ENCODE measurements at places on chromosomes 1 and 21.

- no peak for DNase-seq
Observed at GRCh38 chr1:149931212-149931790, 3.7 kb upstream of the SF3B4 start.

DNA sequence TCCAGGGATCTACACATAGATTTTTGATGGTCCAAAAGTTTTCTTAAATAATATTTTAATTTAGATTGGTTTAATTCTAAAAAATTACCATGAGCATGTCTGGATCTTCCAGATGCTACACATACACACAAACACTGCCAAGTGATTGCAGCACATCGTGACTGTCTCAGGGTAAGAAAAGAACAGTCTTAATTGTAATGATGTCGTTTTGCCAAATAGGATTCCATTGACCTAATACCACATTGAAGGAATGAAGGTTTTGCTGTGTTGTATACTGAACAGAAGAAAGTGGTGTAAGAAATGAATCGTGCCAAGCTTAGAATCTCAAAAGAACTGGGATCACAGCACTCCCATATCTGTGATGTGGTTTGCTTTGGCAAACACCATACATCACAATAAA lies 633.3 kb upstream of the CAMK1G start:
- no peak for DNase-seq

DNA sequence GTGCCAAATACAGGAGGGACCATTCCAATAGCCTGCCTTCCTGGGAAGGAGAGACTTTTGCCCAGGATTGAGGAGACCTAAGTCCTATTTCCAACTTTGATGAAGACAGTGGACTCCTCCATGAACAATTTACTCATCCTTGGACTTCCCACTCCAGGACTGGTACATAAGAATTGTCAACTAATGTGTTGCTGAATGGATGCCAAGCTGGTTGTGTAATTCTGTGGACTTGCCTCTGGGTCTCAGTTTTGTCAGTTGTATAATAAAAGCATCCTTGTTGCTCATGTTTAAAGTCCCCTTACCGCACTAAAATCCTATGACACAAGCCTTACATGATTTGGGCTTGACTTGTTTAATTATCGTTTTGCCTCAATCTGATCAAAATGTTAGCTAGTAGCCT lies 13.2 kb upstream of the ZP4 start:
- DNase-seq = no peak

DNA sequence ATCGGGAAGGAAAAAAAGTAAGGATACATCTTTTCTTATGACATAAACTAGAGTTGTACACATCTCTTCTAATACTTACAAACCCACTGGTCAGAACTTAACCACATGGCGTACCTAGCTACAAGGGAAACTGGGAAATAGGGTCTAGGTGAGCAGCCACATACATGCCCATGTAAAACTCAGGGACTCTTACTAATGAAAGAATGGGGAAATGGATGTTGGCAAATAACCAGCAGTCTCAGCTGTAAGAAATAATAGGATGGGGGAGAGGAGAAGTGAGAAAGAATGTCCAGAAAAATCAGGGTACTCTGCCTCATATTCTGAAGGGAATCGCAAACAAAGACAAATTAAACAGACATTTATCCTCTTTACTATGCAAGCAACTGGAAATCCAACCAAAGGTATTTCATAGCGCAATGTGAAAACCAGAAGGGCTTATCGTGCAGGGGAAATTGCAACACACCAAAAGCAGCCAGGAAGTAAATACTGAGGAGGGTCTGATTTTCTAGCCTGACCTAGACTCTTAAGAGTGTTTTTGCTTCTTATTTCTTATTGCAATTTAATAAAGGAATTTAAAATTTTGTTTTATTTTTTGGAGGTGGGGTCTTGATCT lies 17.5 kb downstream of the GTF2B start:
- no peak for DNase-seq

GRCh38 chr1:18009478-18009961 lies 98.1 kb upstream of the IGSF21 start:
- no peak for DNase-seq

DNA sequence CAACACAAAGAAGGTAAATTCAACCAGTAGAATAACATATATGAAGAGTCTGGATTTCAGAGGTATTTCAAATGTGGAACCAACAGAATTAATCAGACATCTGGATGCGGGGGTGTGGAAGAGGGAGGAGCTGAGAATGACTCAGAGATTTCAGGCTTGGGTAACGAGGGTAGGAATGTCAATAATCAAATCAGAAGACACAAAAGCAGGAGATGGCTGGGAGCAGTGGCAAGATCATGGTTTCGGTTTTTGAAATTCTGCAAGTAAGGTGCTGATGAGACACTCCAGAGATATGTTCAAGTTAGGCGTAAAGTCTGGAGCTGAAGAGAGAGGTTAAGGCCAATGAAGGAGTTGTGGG lies 64.0 kb downstream of the PLPPR5 start:
- DNase-seq = no peak

GRCh38 chr1:225875044-225875815 lies 7.0 kb downstream of the TMEM63A start:
- no peak for DNase-seq

DNA sequence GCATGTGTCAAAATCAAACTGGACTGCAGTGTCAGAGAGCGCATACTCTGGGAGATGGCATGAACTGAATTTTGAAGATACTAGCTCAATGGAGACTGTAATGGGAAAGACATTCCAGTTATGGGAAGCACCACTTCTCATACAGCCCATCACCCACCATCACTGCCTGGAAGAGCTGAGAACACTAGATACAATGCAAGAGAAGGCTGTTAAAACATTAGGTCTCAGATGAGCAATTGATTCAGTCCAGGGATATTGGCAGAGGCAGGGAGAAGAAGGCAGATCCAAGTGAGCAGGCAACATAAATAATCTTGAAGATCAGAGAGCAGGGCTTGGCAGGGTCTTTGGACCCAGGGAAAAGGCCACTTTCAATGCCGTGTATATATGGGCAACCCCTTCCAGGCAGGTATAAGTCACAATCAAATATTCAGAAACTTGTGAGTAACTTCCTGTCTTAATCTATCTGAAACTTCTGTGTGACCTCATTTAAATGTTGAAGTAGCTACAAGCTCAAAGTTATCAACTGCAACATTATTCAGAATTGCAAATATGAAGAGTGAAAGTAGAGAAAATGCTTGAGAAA lies 290.3 kb upstream of the SGIP1 start:
- DNase-seq = no peak

- no peak for DNase-seq
Observed at GRCh38 chr1:110559157-110559556, 40.2 kb upstream of the KCNA10 start.

GRCh38 chr21:40165773-40166070 lies 298.5 kb downstream of the PCP4 start:
- DNase-seq = no peak

GRCh38 chr1:183293241-183293640 lies 107.2 kb downstream of the LAMC2 start:
- no peak for DNase-seq

- DNase-seq = no peak
Observed at GRCh38 chr1:29675481-29676263, 439.4 kb downstream of the PTPRU start.

DNA sequence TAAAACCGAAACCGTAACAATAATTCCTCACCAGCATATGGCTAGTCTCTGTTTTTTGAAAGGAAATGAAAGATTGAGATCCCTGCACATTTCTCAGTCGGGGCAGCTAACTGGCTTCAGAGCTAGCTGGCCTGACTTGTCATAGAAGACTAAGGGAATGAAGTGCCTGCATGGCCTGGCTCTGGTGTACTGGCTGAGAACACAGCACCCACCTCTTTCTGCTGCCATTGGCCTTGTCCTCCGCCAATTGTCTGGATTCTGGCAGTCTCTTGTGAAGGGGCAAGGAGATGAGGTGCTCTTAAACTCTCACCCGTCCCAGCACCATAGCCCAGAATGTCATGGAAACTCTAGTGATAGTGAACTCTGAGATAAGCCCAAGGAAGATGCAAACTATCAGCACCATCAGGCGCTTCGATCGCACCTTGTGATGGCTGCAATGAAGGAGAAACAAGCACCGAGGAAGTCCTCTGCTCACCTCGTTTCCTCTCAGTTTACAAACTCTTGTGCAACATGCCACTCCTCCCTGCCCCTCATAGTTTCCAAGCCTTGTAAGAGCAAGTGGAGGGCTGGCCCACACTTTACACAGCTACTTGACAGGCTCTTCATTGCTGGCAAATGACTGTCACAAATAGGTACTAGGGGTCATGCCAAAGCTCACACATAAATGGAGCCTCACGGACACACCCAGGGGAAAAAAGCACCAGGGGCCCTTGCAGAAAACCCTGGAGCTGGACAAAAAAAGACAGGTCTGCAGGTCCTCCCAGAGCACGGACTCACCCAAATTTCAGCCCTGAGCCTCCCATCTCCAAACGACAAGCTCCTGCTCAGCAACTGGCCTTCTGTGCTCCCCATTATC lies 16.4 kb downstream of the INPP5B start:
- no peak for DNase-seq

GRCh38 chr1:111448918-111449702 lies at the start of the genes ATP5PB and WDR77:
Gene ATP5PB, plus strand, starts transcription at chr1:111449464. Its CDS starts 78 bp downstream, at chr1:111449542.
Gene WDR77, minus strand, starts transcription at chr1:111449256. Its CDS starts 87 bp downstream, at chr1:111449169.
- peak; percentile 99 for DNase-seq

GRCh38 chr1:246492611-246493245 lies 14.4 kb downstream of the SMYD3 start:
- peak; percentile 80 for DNase-seq

DNA sequence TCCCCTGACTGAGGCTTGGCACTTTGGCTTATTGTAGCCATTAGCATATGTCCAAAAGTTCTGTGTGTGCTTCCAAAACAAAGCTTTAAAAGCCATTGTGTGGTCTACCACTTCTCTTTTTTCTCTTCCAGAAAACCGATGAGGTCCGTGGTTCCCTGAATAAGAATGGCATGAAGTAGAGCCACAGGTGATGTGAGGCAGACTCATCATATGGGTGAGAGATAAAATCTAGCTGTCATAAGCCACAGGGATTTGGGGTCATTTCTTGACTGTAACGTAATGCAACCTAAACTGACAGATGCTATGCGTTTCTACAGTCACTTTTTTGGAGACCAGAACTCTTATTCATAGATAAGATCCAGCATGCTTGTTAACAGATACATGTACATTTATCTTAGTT lies 7.0 kb upstream of the GREM2 start:
- DNase-seq = no peak

DNA sequence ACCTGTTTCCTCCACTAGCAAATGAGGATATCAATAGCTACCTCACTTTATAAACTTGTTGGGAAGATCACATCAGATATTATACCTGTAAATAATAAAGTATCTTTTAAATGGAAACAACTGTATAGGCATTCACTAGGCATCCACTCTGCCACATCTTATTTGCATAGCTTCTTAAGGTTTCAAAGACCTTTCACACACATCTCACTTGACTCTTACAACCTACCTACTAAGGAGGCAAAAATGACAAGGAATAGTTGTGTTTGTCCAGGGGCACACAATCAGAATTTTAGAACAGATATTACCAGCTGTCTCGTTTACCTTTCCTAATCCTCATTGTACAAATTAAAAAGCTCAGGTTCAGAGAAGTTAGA lies 51.5 kb downstream of the VANGL2 start:
- no peak for DNase-seq

GRCh38 chr1:183609313-183609712 lies 19.1 kb upstream of the NCF2 start:
- peak; percentile 75 for DNase-seq

DNA sequence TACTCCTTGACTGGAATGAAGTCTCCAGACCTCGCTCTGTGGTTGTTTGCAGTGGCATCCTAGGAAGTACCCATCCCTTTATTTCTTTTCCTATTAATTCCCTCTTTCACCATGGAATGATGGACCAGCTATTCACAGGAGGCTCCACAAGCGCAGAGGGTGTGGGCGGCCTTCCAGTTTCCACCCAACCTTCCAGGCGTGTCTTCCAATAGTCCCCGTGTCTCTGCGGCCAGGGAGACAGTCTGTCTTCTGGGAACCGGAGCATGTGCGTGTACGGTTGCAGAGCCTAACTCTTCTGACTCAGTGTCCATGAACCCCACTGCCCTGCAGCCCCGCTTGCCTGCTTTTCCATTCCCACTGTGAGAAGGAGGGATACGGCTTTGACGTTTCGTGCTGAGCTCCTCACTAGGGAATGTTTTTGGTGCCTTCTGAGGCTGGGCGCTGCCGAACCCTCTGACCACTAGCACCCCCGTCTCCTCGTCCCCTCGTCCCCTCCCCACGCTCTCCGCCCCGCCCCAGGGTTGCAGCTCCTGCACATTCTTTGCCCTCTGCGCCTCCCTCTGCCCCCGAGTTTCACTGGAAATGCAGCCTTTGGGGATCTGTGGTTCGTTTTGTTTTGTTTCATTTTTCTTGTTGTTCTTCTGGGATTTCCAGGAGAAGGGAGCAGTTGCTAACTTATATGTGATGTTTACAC lies 26.3 kb upstream of the FAM3B start:
- no peak for DNase-seq

GRCh38 chr1:176315519-176316220 lies 108.6 kb upstream of the COP1 start:
- peak; percentile 73 for DNase-seq

DNA sequence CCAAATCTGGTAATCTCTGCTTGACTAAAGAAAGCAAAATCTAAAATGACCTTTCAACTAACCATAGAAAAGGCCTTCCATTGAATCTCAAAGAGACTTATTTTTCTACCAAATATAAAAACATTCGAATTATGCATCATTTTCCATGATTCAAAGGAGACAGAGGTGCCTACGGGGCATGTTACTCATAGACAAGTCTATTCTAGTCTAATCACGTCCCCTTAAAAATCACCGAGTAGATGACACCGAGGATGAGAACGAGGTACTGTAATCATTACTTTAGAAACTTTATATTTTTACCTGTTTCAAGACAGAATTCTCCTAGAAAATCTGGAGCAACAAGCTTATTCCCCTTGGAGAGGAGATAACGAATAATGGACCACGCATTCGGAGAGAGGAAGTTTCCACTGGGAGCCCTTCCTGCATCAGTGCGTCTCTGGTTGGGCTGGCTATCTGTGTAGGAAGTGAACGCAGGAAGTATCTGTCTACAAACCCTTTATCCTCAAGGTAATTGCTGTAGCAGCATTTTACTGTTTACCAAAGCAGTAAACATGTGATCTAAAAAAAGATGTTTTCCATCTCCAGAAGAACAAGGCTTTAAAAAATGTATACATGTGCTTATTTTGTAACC lies 9.5 kb downstream of the ERG start:
- no peak for DNase-seq

GRCh38 chr1:107965110-107965991 lies at the start of gene VAV3:
Gene VAV3, minus strand, starts transcription at chr1:107965180. Its CDS starts 311 bp downstream, at chr1:107964869.
- DNase-seq = peak; percentile 34

All from ACHN (cell line).